Neural cell (in vitro differentiated cells): ENCODE measurements at places on chromosomes 6 and 20. TPM values are rescaled to one million over a fixed set of nuclear protein-coding genes. Genes with fewer than 3 reads are reported as not detected.

Gene FAM184A
- polyA plus RNA-seq = 41.9 and 47.5 TPM in 2 replicates

Gene XKR7
- polyA plus RNA-seq = 9.6 and 12.8 TPM in 2 replicates

Gene PNLDC1
- not detected in 2 replicates for polyA plus RNA-seq

Gene OTOR
- not detected in 2 replicates for polyA plus RNA-seq

Gene GPLD1
- polyA plus RNA-seq = 11.0 and 14.3 TPM in 2 replicates

Gene RBM39
- 750 and 839 TPM in 2 replicates for polyA plus RNA-seq

Gene RRP36
- polyA plus RNA-seq = 73.1 and 79.2 TPM in 2 replicates

Gene ME1
- 0.09 TPM in 1 of 2 replicates, not detected in the other for polyA plus RNA-seq
